Lower leg skin (tissue), 4 donors: ENCODE measurements at places on chromosomes 2 and 18. TPM values are rescaled to one million over a fixed set of nuclear protein-coding genes. Genes with fewer than 3 reads are reported as not detected.

DNA sequence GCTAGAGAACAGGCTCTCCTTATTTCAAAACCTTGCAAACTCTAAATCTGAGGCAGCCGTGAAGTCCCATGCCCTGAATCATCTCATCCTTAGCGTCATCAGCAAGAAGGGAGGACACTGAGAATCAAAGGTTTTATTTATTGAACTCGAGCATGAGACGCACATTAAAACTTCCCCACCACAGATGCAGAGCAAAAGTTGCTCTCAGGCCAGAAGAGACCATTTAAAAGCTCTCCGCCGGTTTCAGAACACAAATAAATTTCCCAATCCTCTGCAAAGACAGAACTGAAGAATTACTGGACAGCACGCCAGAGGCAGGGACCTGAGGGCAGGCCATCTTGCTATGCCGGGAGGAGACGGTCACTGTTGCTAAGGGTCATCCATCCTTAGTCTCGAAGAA, 1.3 kb downstream of the AMMECR1L start:
- DNase-seq = peak; percentile 81

DNA sequence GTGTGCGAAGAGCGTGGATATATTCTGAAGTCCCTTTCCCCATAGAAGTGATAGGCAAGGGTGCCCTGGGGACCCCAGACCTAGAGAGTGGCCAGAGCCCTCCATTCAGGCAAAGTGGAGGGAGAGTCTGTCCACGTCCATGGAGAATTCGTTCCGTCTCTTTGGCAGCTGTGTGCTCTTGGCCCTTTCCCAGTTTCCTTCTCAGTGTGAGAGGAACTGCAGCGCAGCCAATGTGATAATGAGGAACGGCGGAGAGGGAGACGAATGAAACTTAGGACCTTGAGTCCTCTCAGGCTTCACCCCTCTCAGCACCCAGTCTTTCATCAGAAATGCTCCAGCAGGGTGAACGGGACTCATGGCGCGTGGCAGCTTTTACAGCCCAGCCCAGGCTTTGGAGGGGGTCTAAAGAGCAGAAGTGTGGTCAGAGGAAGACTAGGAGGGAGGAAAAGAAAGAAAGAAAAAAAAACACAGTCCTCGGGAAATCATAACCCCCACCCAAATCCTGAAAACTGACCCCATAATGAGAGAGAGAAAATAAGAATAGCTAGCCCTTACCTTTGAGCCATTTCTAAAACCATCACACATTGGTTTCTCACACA, 95.0 kb upstream of the RIOK3 start:
- DNase-seq = no peak

FAM228A gene
- total RNA-seq = 0.26 TPM

RGPD3 gene
- total RNA-seq = 0.65 TPM

CASP8 gene
- 14.7 TPM for total RNA-seq

ABCG5 gene
- total RNA-seq = not detected
